NCI-H526 treated with DMSO at 0.1 percent for 48 hours (cell line): ENCODE measurements at places on chromosomes 16 and 17.
A peak's percentile ranks its signal among the peaks of the same experiment; 100 is the strongest.

DNA sequence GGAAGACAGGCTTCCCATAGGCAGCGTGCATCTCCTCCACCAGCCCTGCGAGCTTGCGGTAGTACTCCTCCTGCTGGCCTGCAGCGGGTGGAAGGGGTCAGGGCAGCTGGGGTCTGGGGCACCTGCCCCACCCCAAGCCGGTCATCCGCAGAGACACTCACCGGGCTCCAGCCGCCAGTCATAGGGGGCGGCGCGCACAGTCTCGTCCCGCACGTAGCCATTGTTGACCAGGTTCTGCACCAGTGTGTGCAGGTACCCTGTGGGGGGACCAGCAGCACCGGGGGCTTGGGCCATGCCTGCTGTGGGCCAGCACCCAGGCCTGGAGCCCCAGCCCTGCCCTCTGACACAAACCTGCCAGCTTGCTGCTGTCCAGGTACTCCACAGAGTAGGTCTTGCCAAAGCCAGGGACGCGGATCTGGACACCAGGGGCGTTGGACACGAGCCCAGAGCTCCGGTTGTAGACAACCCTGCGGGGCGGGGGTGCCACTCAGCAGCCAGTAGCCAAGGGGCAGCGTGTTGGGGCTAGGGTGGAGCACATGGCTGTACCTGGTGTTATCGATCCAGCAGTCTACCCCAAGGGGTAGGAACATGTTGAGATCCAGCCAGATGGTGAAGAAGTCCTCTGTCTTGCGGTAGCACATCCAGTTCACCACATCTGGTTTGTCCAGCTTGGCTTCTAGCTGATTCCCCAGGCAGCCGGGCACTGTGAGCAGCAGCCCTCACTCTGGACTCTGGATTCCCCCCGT, 1.2 kb downstream of the LCAT start:
- DNase-seq, result no peak

- DNase-seq, result no peak
These were observed 5.5 kb downstream of the GAST start for GRCh38 chr17:41717408-41718286.

DNA sequence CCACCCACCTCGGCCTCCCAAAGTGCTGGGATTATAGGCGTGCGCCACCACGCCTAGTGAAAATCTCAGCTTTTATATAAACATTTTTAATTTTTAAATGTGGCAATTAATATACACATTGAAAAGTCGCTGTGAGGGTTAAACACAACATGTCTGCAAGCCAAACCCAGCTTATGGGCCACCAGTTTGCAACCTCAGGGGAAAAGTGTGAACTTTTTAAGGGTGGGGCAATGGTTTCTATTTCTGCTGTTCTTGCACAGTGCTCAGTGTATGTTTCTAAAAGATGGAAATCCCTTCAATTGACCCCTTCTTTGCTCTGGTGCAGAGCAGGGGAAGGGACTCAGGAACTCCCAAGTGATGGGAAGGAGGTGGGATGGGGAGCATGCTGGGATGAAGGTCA, 18.3 kb upstream of the SUPT4H1 start:
- no peak for DNase-seq

- no peak for DNase-seq
These were observed 83.5 kb downstream of the ADCY9 start for GRCh38 chr16:4032768-4033167.

DNA sequence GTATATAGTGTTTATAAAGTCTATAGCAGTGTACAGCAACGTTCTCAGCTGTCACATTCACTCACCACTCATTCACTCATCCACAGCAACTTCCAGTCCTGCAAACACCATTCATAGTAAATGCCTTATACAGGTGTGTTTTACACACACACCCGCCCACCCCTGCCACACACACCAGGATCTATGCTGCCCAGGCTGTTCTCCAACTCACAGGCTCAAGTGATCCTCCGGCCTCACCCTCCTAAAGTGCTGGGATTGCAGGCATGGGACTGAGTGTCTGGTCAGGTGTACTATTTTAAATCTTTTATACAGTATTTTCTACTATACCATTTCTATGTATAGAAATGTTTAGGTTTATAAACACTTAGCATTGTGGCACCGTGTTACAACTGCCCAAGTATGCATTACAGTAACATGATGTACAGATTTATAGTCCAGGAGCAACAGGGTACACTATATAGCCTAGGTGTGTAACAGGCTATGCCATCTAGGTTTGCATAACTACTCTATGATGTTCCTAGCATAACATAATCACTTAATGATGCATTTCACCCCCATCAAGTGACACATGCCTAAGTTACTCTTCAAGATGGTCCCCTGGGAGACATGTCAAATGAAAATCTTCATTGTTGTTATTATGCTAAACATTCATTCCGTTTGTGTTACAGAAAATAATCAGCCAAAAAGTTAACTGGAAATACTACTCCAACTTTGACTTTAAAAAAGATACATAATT, 42.5 kb downstream of the CREBBP start:
- no peak for DNase-seq

DNA sequence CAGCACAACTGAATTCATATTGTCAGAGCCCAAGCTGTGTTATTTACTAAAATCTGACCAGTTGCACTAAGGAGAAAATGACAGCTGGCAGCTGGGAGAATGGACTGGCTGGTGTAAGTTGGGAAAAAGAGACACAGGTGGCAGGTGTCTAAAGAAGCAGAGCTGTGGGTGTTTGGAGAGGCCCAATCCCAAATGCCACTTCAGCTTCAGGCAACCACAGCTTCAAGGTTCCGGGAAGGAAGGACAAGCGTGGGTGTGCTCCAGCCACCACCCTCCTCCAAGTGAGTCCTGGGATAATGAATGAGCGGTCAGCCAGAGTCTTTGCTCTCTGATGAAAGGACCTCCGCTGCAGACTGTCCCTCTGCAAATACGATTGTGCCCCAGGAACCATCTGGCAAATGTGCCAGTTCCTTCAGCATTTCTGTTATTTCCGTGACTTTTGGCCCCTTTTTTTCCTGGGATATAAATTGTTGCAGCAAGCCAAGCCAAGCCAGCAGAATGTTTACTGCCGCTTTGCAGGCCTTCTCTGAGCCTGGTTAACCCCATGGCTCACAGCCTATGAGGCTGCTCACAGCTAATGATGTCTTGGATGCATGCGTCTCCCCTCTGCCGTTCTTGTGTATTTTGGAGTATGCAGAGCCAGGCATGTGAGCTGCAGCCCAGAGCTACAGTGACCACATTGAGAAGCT, 9.5 kb upstream of the RHBDL3 start:
- no peak for DNase-seq

DNA sequence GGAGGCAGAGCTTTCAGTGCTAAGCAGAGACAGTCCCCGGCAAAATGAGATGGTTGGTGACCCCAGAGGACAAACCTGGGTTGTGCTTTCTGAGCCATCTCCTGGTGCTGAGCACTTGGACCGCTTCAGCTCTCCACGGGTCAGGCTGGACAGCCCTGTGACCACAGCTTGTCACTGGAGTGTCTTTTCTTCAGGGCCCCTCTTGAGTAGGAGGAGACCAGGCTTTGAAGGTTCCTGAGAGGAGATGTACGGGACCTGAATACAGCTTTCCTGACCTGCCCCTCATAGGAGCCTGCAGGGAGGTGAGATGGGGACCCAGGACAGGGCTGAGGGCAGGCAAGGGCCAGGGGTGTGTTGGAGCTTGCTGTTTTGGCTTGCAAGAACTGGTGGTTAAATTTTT, 17.8 kb upstream of the ADGRG1 start:
- no peak for DNase-seq

DNA sequence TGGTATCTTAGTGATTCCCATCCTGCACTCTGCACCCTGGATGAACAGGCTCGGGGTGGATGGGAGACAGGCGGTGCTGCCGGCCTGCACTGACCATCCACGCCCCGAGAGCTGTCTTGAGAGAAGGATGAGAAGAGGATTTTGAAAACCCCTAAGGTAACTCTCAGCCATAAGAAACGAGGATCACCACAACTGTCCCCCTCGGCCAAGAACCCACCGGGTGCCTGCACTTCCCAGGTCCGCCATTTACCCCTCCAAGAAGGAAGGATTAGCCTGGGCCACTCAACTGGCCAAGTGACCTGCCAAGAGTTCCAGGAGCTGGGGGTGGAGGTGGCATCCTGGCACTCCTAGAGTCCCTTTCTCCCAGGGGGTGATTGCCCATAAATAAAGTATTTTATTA, 302.4 kb upstream of the TNRC6C start:
- DNase-seq, result no peak

- DNase-seq, result no peak
These were observed 205.2 kb downstream of the RAB11FIP4 start for GRCh38 chr17:31596382-31597323.

GRCh38 chr17:68800751-68801150, 154.4 kb downstream of the ABCA8 start:
- no peak for DNase-seq

DNA sequence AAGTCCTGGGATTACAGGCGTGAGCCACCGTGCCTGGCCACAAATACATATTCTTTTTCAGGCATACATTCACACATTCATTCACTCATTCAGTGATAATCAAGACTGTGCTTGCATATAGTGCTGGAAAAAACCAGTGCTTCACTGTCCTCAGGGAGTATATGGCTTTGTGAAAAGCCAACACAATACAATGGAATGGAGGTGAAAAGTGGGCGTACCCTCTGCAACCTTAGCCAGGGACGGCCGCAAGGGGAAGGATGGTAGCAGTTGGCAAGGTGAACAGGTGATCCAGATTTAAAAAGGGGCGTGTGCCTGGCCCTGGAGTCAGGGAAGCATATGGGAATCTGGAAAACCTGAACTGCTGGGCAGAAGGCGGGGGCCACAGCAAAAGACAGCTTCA, 18.1 kb upstream of the GAN start:
- no peak for DNase-seq

GRCh38 chr17:45131616-45132319, 547 bp downstream of the PLCD3 start:
- DNase-seq, result peak; percentile 59

DNA sequence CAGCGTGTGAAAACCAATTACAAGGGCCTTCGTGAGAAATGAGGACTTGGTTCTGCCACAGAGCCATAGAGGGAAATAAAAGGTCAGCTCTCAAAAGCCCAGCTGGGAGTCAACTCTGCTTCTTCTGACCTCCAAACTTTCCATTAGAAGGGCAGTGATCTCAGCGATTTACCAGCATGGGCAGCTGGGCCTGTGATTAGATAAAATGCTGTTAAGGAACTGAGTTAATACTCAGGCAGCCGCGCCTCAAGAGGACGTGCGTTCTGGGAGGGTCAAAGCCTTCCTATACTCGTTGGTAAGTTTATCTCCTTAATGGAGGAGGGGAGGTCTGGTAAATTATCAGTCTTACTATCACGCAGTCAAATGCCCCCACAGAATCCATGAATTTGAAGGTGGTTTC, 480.2 kb upstream of the ERCC4 start:
- DNase-seq, result no peak

GRCh38 chr16:67917852-67918236, 13.8 kb downstream of the CTRL start:
- DNase-seq, result no peak
